NCI-H187 treated with DMSO at 0.1 percent for 48 hours (cell line): ENCODE measurements at places on chromosomes 6 and 20.
A peak's percentile ranks its signal among the peaks of the same experiment; 100 is the strongest.

DNA sequence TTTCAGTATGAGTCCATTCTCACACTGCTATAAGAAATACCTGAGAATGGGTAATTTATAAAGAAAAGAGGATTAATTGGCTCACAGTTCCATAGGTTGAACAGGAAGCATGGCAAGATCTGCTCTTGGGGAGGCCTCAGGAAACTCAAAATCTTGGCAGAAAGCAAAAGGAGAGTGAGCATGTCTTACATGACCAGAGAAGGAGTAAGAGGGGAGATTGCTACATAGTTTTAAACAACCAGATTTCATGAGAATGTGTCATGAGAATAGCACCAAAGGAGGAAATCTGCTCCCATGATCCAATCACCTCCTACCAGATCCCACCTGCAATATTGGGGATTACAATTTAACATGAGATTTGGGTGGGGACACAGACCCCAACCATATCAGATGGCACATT, 672.4 kb downstream of the HTR1B start:
- no peak for DNase-seq

GRCh38 chr20:8372824-8373380, 240.8 kb downstream of the PLCB1 start:
- no peak for DNase-seq

DNA sequence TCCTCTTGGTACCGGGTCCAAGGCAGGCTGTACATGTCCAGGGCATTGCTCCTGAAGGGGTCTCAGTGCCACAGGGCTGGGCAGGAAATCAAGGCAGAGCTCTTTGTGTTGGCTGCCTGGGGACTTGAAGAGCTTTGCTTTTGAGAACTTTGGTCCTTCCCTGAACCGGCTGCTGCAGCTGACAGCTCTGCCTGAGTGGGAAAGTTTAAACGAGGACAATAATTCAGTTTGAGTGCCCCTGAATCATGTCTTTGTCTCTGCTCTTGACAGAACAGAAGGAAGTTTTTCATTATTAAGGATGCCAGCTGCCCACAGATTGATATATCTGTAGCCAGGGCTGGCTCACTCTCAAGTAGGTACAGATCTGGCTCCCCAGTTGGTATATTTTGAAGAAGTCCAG, 56.1 kb downstream of the ANKRD6 start:
- DNase-seq, result peak; percentile 25

GRCh38 chr6:35512006-35512405, 690 bp downstream of the TULP1 start:
- no peak for DNase-seq

DNA sequence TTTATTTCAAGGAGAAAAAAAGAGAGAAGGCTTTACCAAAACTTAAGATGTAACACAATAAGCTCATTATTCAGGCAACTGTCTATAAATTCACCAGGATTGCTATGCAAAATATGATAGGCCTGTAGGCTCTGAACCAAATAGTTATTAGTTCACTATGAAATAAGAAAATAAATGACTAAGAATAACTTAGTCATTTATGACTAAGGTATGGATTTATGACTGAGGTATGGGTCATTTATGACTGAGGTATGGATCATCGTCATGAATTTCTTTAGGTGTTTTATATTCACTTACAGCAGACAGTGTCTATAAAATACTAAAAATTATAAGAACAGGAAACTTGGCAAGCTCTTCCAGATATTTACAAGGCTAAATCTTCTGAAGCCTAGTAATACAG, 52.1 kb upstream of the SNX9 start:
- DNase-seq, result no peak

GRCh38 chr6:45514454-45515230, 136.9 kb upstream of the SUPT3H start:
- DNase-seq, result no peak

DNA sequence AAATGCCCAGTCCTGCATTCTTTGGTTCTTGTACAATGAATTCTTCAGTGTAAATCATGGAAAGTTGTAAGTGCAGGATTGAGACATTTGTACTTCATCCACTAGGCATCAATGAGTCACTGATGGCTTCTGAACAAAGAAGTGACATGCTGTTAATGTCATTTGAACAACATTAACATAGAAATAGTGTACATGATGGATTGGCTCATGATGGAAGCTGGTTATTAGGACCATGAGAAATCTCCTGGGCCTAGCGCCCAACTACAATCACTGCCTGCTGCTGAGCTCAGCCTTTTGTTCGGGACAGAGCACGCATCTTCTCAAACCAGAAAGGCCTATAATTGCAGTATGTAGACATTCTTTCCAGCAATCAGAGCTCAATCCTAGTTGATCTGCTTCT, 316.8 kb upstream of the TSHZ2 start:
- DNase-seq, result no peak

- DNase-seq, result no peak
Observed at GRCh38 chr6:8108759-8109539, 6.6 kb upstream of the EEF1E1 start.
